ENCODE measurements at places on chromosomes 5 and 9. TPM values are rescaled to one million over a fixed set of nuclear protein-coding genes. Genes with fewer than 3 reads are reported as not detected.

- DNase-seq: no peak
Observed at GRCh38 chr5:98064118-98064685, 709.3 kb upstream of the RGMB start.

DNA sequence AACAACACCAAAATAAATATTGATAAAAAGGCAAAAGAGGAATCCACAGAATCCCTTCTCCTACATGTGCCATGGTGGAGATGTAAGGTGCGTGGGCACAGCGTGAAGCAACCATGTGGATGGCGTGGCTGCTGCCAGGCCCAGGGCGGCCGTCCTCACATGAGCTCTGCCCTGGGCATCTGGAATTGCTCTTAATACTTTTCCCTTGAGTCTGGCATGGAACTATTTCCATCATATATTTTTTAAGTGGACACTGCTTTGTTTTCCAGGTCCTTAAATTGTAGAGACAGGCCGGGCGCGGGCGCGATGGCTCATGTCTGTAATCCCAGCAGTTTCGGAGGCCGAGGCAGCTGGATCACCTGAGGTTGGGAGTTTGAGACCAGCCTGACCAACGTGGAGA lies 349.3 kb downstream of the IRX1 start:
- no peak for DNase-seq

GRCh38 chr9:124598048-124598447 lies 90.8 kb upstream of the NR5A1 start:
- DNase-seq: no peak

DNA sequence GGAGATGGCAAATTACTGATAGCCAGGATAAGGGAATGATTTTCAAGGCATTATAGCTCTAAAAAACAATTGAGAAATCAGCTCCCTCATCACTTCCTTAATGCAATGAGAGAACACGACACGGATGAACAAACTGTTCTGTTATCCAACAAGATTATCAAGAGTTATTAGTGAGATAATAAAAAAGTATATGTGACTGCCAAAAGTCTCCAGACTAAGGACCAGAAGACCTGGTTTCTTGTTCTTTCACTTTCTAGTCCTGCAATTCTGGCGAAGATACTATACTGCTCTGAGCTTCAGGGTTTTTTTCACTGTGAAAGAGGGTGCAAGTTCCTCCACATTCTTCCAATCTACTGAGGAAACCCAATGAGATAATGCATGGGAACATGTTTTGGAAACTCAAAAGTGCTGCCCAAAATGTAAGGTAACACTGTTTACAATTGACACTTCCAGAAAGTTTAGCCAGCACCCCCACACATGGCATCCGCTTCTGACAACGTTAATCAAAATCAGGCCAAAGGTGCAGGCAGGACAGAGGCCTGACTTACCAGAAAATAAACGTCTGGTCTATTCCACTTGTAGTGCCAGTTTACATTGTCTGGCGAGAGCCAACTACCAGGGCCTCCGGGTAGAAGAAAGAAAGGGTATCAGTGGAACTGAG lies 254.2 kb downstream of the DOCK8 start:
- DNase-seq: no peak

- no peak for DNase-seq
Observed at GRCh38 chr9:121734465-121734864, 83.0 kb downstream of the DAB2IP start.

Gene SHC3
- total RNA-seq: 0.53 TPM

Measured in muscle of leg (tissue), 16 donors.